ENCODE measurements at places on chromosomes 5 and 9.

DNA sequence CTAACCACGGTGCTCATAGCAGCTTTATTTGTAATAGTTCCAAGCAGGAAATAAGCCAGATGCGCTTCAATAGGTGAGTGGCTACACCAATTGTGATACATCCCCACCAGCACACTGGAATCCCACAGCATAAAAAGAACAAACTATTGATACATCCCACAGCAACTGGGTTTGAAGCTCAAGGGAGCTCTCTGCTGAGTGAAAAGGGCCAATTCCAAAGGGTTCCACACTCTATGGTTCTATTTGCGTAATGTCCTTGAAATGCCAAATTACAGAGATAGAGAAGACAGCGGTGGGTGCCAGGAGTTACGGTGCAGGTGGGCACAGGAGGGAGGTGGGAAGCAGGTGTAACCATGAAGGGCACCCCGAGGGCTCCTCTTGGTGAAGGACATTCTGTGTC is 155.3 kb upstream of the PPP1R26 start:
- DNase-seq, result no peak

DNA sequence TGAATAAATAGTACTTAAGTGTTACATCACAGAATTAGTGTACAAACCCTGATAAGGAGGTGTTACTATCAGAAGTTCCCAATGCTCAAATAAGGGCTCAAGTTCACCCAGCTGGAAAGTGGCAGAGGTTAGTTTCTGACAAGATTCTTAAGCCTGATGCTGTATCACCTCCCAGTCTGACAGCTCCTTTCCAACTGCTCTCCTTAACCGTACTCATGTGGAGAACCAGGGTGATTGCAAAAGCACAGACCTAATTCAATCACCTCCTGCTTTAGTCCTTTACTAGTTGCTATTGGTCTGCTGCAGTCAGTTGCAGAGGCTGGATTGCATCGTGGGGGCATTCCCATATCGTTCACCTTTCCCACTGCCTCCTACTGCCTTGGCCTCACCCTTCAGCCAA is 100.4 kb upstream of the ZNF618 start:
- no peak for DNase-seq

- DNase-seq, result no peak
Observed at GRCh38 chr9:32385152-32385884, 875 bp downstream of the ACO1 start.

- DNase-seq, result no peak
Observed at GRCh38 chr5:171893290-171893886, 107.8 kb downstream of the SMIM23 start.

DNA sequence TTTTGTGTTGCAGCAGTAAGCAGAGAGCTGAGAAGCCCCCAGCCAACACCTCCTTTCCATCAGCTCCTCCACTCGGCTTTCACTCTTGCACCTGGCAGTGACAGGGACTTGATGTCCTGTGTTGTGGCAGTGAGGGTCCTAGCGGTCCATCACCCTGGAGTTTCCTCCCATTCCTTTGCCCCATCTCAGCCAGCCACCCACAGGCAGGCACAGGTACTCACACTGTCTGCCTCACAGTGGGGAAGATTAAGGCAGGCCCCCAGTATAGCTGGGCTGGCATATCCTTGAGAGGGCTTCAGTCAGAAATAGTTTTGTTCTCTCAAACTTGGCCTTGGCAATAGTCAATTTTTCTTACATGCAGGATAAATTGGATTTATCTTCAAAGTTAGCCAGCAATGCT is 362.7 kb downstream of the GADD45G start:
- no peak for DNase-seq

DNA sequence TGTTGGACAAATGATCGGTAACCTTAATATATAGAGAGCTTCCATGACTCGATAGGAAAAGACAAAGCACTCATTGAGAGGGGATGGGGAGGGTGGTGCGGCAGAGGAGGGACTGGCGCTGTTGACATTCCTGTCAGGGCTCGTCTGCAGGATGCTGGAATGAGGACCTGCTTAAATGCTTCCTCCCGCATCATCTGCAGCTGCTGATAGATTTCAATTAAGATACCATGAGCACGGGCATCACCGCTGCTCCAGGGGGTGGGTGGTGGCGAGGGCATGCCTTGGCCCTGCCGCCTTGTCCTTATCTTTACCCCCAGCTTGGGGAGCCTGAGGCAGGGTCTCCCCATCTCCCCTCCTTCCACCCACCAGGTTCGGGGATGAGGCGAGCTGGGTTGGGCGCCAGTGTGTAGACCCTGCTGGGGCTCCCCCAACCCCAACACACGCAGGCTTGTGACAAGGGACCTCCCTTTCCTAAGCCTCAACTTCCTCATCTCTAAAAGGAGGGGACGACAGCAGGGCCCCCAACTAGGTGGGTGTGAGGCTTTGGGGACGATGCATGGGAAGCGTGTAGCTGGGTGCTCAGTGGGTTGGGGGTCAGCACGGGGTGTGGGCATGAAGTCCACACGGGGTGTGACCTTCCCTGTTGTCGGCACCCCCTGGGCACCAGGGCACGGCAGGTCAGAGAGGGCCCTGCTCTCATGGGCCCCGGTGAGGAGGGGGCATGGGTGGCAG is 11.7 kb upstream of the QRFP start:
- no peak for DNase-seq

- no peak for DNase-seq
Observed at GRCh38 chr5:68725905-68726683, 367.7 kb upstream of the SLC30A5 start.

DNA sequence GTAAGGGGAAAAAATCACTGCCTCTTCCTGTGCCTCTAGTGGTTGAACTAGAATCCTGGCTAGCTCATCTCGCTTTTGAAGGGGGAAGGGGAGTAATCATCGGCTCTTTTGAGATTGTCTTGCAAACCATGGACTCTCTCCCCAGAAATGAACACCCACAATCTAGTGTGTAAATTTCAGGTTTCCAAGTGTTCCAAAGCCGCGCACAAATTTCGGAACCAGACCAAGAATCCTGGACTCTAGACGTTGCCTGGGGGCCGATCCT is 4.9 kb upstream of the FOXE1 start:
- DNase-seq, result no peak

GRCh38 chr5:57408714-57409113 is 73.9 kb downstream of the ACTBL2 start:
- no peak for DNase-seq

DNA sequence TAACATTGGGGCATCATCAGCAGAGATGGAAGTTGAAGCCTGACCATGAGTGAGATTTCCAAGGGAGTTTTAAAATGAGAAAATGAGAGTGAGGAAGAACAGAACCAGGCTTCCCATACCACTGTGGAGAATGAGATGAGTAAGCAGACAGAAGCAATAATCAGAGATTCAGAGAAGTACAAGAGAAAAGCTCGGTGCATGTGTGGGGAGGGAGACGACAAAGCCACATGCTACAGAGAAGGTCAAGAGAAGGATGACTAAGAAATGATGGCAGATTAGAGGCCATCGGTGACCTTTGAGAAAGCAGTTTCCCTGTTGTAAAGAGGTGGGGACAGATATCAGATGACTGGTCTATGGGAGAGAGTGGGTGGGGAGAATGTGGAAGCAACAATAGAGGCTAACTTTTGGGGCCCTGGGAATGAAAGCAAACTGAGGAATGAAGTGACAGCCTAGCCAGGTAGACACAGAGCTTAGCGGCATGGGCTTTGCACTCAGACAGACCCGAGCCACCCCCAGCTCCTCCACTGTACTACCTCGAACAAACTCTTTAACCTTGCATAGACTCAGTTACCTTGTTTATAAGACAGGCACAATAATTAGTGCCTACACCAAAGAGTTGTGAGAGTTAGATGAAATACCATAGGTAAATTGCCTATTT is 207.7 kb downstream of the PIK3R1 start:
- no peak for DNase-seq

DNA sequence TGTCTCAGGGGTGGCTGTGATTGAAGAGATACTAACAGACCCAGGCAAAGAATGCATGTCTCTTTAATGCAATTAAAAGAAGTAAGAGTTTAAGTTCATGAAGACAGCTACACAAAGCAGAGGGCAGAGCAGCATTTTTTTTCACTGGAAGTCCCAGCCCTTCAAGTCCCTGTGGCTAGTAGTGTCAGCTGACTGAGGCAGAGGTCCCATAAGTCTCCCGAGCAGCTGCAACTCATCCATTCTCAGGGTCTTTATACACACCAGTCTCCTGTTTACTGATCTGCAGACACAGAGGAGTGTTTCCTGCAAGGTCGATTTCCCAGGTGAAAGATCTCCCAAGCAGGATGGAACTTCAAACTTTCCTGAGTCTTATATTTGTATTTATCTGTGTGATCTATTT is 169.4 kb upstream of the GLRA1 start:
- no peak for DNase-seq

- DNase-seq, result no peak
Observed at GRCh38 chr9:109156708-109157107, 10.3 kb downstream of the FRRS1L start.

DNA sequence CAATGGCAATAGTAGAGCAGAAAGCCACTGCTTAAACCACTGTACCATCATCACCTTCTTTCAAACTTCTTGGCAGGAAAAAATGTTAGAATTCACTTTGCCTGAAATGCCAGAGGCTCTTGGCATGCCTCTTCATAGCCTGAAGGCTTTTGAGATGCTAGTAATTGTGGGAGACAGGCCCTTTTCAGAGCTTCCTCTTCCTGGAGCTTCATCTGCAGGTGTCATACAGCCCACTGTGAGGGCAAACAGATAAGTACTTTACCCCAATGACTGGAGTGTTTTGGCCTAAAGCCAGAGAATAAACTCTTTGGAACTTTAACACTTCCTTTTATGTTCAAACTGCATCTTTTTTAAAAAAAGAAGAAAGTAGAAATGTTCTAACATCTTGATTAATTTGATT is 81.3 kb upstream of the TMEM171 start:
- DNase-seq, result no peak

DNA sequence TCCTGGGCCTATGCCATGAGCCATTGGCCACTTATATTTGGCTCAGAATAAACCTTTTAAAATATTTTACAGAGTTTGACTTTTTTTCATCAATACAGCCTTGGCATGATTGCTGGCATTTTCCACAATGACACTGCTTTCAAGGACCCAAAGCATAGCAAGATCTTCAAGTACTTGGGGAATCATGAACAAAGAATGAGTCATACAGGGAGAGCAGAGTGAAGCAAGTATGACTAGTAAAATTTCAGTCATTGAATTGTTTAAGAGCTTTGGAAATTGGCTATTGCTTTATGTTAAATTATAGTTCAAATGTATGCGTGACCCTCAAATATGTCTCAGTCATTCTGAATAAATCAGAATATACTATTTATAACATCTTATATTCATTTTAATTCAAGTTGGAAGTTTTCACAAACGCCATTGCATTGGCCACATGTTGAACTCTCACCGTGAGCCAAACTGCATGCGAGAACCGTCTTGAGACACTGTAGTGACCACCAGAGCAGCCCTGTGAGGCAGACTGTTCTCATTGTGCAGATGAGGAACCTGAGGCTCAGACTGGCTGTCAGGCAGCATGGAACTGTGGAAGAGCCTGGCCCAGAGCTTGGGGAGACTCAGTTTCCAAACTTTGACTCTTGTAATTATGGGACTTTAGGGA is 52.9 kb downstream of the GDNF start:
- DNase-seq, result no peak

- DNase-seq, result no peak
Observed at GRCh38 chr5:163338-163620, 28.0 kb upstream of the LRRC14B start.

DNA sequence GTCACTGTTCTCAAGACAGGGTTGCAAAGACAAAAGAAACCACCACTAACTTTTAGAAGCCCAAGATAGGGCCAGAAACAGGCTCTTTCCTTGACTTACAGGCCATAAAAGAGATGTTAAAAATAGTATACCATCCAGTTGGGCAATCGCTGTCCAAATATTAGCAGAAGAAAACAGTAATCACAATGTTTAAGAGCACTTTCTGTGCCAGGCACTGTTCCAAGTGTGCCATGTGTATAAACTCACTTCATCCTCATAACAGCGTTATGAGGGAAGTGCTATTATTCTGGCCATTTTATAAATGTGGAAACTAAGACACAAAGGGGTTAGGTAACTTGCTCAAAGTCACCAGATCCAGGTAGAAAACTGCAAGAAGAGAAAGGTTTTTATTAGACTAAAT is 111.7 kb downstream of the KCNN2 start:
- no peak for DNase-seq

GRCh38 chr5:41891066-41891707 is 13.0 kb upstream of the RIMOC1 start:
- no peak for DNase-seq

- no peak for DNase-seq
Observed at GRCh38 chr5:21615195-21615765, 1237.9 kb downstream of the CDH12 start.

GRCh38 chr9:101683236-101683635 is 55.2 kb downstream of the GRIN3A start:
- no peak for DNase-seq

GRCh38 chr5:14676320-14676719 is 11.8 kb downstream of the OTULIN start:
- DNase-seq, result no peak

- no peak for DNase-seq
Observed at GRCh38 chr5:65061250-65061973, 292.7 kb downstream of the CWC27 start.

- no peak for DNase-seq
Observed at GRCh38 chr9:91158946-91159345, 202.8 kb downstream of the AUH start.

DNA sequence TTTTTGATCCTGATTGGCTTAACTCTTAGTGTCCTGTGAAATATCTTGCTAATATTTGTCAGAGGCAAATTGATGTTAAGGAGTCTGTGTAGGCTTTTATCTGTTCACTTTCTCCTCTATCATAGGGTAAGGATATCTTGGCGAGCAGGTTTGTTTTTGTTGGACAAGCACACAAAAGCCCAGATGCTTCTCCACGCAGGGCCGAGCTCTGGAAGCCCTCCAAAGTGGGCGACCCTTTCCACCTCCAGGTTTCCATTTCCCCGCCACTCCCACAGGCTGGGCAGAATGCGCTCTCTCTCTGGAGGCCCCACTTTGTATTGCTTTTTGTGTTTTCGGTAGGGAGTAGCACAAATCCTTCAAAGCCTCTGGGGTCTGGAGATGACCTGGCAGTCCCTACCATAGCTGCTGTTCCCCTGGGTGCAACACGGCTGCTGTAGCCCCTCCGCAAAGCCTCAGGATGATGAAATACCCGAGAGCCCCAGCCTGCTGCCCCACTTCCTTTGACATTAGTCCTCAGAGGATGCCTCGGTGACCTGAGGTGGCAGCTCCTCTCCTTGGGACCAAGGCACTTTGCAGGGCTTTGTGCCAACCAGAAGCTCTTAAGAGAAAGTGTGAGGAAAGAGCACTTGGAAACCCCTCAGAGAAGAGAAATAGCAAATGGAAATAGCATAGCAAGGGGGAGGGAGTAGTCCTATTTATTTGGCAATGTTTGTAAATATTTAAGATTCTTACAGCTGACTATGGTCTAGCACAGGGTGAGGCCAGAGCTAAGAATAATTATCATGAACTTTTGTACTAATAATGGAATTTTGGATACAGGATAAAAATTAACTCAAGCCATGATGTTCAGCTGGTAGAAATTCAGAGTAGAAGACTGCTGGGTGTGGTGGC is 122.8 kb downstream of the ARHGEF28 start:
- DNase-seq, result no peak

GRCh38 chr9:99085949-99086948 is 18.7 kb upstream of the TGFBR1 start:
- no peak for DNase-seq
